ENCODE measurements at places on chromosomes 3 and 15.

DNA sequence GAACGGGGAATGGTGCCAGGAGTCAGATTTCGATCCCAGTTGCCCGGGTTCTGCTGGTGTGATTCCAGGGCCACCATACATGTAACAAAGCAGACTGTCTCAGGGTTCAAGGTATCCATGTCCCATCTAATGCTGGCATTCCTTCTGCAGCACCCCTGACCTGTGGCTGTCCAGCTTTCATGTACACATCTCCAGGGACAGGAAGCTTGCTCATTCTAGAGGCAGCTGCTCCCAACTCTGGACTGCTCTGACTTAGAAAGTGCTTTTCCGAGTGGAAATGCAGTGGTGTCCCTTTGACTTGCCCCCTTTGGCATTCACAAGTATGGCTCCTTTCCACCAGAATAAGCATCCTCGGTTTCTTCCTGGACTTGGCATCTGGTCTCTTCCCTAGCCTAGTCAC, 30.9 kb downstream of the PML start:
- no peak for DNase-seq

DNA sequence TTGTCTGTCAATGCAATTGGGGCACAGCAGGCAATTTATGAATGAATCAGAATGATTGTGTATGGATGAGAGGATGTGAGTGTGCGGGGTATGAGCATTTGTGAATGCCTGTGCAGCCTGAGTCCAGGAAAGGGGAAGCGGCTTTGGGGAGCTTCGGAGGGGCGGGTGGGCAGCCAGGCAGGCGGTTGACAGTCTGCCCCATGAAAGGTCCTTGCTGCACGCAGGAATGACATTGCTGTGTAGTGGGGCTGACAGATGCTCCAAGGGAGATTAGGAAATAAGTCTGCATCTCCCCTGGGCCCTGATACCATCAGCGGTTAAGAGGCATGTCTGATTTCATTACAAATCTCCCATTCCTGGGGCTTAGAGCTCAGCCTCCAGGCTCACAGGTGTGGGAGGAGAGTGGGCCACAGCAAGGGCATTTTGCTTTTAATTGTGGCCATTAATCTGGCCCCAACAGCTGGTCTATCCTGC, 26.4 kb upstream of the TSPAN3 start:
- DNase-seq: no peak

- DNase-seq: no peak
Observed at GRCh38 chr15:40772014-40772413, 2.2 kb downstream of the C15orf62 start.

DNA sequence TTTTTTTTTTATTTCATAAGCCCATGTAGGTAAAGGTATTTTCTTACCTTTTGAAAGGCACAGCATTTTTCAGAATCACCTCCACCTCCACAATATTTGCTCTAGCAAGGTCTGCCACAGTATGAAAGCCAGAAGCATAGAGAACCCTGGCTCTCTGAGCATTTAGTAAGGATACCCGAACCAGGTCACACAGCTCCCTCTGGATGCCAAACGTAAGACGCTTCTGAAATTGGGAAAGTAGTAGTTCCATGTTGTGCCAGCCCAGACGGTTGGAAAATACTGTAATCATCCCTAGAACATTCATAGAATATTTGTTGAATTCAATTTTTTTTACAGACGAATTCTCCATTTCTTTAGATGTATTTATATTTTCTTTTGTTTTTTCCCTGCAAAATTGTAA, 52.4 kb downstream of the POLQ start:
- DNase-seq: no peak

GRCh38 chr3:77065750-77066149, 25.9 kb downstream of the ROBO2 start:
- no peak for DNase-seq

GRCh38 chr15:81625896-81626295, 251.9 kb upstream of the TMC3 start:
- DNase-seq: no peak

DNA sequence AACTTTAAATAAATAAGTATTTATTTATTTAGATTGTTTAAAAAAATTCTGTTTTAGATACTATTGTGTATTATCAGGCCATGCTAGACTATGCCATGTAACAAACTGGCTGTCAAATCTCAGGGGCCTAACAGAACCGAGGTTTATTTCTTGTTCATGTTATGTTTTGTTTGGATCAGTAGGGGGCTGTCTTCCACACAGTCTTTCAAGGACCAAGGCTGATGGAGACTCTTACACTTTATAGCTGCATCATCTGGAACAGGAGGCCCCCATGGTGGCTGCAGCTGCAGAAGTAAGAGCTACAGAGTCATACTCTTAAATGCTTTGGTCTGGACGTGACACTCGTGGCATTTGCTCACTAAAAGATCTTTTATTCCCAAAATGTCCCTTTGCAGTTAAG, 33.0 kb upstream of the ARL14 start:
- DNase-seq: no peak

DNA sequence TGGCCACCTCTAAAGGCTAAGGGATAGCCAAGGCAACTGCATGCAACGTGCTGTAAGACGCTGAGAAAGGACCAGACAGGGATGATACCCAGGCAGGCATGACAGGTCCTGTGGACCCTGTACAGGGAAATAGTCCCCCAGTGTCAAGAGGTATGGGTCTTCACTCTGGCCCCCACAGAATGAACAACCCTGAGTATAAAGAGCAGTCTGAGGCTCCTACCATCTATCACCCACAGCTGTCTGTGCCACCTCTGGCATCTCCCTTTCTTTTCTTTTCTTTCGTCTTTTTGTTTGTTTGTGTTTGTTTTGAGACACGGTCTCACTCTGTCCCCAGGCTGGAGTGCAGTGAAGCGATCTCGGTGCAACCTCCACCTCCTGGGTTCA, 18.7 kb downstream of the SLC25A20 start:
- no peak for DNase-seq

DNA sequence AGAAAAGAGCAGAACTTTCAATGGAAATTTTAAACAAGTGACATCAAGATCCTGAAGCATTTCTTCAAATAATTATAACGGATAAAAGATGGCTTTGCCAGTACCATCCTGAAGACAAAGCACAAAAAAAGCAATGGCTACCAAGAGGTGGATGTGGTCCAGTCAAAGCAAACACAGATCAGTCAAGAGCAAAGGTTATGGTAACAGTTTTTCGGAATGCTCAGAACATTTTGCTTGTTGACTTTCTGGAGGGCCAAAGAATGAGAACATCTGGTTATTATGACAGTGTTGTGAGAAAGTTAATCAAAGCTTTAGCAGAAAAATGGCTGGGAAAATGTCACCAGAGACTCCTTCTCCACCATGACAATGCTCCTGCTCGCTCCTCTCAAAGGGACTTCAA, 31.5 kb downstream of the FEM1B start:
- DNase-seq: no peak

All from suppressor macrophage (primary cell).